ENCODE measurements at places on chromosomes 16 and 17. TPM values are rescaled to one million over a fixed set of nuclear protein-coding genes. Genes with fewer than 3 reads are reported as not detected.

GRCh38 chr16:21645261-21645721 is 7.1 kb downstream of the IGSF6 start:
- no peak for DNase-seq

TRPV2 gene
- total RNA-seq, result 0.25 TPM

DNA sequence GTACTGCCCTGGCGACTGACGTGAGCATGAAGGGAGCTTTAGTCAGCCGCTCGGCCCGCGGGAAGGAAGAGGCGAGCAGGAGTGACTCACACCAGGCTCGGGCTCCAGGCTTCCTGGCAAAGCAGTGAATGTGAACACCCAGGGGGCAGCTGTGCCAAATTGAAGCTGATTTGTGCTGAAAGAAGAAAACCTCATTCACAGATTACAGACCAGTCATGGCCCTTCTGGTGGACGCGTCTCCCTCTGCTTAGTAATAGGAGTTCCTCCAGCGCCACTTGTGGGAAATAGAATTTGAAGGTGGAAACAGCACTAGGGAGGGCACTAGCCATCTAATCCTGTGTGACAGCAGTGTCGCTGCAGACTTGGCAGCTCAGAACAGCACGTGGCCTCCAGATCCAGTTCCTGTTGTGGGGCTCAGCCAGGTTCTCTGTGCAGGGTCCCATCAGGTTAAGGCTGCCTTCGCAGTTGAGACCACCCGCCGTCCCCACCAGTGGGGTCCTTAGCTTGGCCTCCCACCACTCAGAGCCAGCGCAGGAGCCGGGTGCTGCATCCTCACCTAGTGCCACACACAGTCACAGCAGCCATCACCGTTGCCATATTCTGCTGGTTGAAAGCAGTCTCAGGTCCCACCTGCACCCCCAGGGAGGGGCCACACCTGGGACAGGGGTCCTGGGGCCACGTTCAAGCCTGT is 164.5 kb upstream of the CHMP6 start:
- peak; percentile 89 for DNase-seq

- DNase-seq, result no peak
Observed at GRCh38 chr17:39598047-39598481, 9.7 kb downstream of the NEUROD2 start.

CHD9 gene
- total RNA-seq, result 28.5 TPM

DNA sequence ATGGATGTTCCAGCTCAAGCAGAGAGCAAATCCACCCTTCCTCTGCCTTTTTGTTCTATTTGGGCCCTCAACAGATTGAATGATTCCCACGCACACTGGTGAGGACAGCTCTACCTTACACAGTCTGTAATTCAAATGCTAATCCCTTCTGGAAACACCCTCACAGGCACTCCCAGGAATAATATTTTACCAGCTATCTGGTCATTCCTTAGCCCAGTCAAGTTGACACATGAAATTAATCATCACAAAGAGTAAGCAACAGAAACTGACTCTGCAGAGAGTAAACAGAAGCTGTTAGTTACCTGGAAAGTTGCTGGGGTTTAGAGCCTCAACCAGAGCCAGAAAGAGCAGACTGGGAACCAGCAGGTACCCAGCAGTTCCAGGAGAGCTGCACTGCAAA is 75.5 kb upstream of the MMP2 start:
- peak; percentile 39 for DNase-seq

- DNase-seq, result peak; percentile 94
Observed at GRCh38 chr16:66275775-66276428, 90.6 kb upstream of the CDH5 start.

- DNase-seq, result no peak
Observed at GRCh38 chr17:8392274-8392673, 5.4 kb downstream of the RNF222 start.

DNA sequence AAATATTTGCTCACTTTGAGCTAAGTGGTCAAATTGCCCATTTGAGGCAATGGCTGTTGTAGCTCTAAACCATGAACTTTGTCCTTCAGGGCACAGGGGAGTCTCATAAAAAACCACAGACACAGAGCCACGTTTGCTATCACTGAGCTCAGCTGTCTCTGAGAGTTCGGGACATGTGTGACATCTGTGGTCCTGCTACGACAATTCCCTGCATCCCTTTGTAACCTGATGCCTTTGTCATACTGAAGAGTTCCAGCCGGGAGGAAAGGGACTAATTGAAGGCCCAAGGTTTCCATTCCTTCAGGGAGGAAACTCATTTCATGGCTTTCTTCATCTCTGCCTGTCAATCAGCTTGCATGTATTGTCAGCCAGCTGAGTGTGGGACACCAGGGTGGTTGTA is 599.4 kb upstream of the CDH5 start:
- no peak for DNase-seq

GRCh38 chr17:62696256-62696655 is 68.8 kb downstream of the MRC2 start:
- peak; percentile 48 for DNase-seq

GRCh38 chr16:71956486-71956885 is 43.7 kb downstream of the PKD1L3 start:
- DNase-seq, result peak; percentile 24

DNA sequence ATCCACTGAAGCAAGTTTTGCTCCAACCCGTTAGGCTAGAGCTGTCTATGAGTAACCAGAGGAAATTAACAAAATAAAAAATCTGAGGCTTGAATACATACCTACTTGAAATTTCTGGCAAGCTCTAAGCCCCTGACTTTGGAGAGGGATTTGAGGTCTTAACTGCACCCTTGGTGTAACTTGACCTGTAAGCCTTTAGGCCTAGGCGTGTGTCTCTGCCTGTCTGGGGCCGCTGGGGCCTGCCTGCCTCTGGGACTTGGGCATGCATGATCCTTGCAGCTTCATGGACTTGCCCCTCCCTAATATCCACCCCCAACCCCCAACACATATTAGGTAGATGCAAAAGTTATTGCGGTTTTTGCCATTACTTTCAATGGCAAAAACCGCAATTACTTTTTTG is 3.7 kb upstream of the CDC42EP4 start:
- DNase-seq, result peak; percentile 64

DNA sequence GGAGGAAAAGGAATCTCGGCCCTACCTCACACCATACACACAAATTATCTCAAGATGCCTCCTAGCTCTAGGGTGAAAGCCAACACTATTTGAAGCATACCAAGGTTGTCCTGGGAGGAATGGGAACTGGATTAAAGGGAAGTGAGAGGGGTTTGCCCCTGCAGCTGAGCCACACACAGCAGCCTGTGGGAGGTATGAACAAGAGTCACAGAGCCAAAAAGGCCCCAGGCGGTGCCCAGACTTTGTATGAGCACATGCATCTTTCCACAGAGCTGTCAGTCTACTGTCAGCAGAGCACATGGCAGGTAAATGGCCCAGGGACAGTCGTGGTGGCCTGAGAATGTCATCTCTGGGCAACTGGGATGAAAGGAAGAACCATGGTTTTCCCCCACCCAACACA is 31.0 kb upstream of the RCVRN start:
- DNase-seq, result no peak

CA4 gene
- total RNA-seq, result not detected

DNA sequence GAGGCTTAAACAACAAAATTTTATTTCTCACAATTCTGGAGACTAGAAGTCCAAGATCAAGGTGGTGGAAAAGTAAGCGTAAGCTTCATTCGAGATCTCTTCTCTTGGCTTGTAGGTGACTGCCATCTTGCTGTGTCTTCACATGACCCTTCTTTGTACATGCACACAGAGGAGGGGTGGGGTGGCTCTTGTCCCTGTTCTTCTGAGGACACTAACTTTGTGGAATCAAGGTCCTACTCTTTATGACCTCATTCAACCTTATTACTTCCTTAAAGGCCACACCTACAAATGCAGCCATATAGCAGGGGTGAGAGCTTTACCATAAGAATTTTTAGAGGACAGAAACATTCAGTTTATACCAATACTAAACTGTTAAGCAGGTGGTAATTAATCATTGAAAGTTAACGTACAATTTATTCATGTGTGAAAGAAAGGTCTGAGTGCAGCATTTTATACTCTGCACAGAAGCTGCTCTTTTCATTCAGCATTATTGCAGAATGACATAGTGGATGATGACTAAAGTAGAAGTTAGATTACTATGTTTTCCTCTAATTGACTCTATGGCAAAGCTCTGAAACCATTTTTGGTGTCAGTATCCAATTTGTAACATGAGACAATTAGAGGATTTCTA is 139.9 kb upstream of the HLF start:
- no peak for DNase-seq

DNA sequence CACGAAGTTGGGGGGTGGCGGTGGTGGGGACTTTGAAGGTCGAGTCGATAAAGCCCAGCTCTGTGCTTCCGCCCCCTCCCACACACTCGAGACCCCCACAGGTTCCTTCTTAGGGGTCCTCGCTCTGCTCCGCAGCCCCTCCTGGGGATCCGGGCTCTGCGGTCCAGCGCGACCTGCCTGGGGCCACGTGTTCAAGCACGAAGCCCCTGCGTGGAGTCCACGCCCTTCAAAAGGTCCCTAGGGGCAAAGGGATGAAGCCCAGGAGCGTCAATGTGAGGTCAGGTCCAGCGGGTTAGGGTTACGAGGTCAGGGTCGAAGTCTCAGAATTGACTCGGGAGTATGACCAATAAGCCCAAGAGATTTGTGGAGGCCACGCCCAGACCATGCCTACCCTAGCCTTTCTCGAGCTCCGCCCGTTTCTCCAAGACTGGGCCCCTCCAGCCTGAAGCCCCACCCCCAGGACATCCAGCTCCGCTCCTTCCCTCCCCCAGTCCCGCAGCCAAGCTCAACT is 786 bp upstream of the CACNA1G start:
- peak; percentile 54 for DNase-seq

CDK5R1 gene
- total RNA-seq, result 11.8 TPM

DLX4 gene
- 0.14 TPM for total RNA-seq

CTF1 gene
- 0.95 TPM for total RNA-seq

DNA sequence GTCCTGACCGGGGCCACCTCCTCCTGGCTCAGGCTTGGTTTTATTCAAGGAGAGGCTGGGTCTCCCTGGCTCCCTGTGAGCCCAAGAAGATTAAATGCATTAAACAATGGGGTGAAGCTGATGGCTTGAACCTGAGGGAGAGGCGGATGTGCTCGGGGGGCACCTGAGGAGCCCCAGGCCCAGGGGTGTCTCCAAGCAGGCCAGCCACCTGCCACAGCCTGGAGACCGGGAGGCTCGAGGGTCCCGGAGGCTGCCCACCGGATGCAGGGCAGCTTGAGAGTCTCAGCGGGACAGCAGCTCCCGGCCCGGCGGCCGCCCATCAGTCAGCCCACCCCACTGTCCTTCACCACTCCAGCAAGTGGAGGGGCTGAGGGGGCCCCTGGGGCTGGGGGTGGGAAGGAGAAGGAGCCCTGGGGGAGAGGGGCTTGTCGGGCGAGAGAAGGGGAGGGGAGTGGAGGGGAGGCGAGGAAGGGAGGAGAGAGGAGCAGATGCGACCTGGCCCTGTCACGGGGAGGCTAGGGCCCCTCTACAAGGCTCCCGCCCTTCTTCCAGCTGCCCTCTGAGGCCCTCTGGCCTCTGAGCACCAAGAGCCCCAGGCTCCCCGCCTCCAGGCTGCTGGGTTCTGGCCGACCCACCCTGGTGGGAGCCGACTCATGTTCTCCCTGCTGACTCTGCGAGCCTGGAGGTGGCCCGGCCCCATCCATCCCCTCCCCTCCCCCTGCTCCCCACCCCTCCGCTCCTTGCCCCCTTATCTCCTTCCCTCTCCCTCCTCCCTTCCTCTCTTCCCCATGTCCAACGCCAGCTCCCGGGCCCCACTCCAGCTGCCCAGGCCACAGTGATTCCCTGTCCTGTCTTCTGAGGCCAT is 13.2 kb downstream of the CD7 start:
- no peak for DNase-seq

SERPINF2 gene
- 1.2 TPM for total RNA-seq

WFDC1 gene
- not detected for total RNA-seq

All from foreskin keratinocyte (primary cell).